ENCODE measurements at places on chromosomes 1 and 21.

DNA sequence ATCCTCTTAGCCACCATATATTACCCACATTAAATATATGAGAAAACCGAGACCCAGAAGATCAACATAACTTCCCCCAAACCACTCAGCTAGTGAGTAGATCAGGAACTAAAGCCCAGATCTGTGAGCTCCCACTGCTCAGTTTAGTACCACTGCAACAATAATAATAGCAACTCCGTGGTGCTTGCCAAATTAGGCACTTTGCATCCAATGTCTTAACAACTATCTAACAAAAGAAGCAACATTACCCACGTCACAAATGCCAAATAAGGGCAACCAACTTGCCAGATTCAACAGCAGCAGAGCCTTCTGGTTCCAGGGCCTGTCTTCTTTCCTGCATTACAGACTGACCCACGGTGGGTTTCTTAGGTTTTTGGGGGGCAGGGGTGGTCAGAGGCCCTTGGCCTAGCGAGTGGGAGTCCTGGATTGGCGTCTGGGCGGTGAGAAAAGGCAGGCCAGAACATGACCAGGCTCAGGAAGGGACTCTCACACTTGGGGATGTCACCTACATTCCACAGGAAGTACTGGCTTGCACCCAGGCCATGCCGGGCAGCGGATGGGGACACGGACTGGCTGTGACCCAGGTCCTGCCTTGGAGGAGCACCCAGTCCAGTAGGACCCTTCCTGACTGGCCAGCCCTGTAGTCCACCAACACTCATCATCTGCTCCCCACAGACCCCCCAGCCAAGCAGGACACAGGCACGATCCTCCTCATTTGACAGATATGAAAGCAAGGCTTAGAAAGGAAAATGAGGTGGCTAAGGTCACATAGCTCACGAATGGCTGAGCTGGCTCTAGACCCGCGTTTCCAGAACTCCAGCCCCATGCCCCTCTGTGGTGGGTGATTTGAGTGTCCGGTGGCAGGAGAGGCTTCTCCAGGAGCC, 4.6 kb downstream of the HCRTR1 start:
- no peak for DNase-seq

- no peak for DNase-seq
Measured at GRCh38 chr1:6087377-6087772, 41.7 kb downstream of the KCNAB2 start.

DNA sequence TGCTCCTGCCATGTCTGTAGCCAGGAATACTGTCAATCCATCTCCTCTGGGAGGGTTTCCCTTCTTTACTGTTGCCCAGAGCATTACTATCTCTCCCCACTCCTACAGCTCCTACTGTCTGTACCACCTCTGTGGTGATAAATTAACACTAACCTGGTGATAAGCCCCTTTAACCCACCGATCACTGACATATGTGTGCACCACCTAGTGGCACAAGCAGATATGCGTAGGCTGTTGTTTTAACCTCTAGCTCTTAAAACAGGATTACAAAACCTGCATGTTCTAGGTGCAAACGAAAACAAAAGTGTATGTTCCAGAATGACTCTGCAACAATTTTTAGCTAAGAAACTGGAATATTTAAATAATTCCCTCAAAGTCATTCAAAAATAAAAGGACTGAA, 93.9 kb upstream of the BEND5 start:
- no peak for DNase-seq

DNA sequence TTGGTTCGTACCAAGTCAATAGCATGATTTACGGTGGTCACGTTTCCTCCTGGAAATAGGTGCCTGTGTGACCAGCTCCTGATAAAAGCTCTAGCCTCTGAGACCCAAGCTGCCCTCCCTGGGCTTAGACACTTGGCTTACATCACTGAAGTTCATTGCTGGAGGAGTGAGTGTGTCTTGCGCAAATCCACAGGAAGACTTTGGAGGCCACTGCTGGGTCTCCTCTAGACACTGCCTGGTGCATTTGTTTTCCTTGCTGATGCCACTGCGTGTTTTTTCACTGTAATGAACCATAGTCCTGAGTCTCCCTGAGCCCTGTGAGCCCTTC, 230.6 kb downstream of the DSCAM start:
- no peak for DNase-seq

DNA sequence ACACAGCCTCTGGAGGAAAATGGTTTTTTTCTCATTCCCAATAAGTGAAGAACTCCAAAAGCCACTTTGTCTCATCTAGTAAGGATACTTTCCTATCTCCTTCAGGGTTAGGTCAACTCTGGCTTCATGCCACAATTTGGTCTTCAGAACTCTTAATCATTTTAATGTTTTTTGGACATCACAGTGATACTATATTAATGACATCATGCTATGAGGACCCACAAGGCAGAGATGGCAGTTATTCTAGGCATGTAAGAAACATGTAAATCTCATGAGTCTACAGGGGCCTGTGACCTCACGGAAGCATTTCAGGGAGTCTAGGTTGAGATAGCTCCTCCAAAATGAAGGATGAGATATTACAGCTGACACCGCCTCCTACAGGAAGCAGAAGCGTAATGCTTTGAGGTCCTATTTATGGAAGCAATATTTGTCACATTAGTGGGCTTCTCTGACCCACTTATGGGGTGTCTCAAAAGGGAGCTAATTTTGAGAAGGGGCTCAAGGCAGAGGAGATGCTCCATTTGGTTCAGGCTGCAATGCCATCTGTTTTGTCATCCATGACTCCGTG, 5.0 kb upstream of the GPR137B start:
- no peak for DNase-seq

DNA sequence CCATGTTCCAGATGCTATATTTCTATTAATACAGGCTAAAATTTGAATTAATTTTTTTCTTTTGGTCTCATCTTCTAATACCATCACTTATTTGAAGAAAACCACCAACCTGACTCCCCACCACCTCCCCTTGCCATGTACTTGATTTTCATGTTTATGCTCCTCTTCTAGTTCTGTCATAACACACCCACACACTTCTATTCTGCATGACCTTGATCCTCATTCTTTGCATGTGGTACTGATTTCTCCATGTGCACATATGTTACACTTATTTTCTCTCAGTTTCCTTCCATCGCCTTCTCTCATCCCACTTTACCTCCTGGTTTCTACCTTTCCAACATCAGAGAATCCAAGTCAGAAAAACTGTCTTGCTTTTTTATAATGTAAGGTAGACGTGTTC, 78.9 kb upstream of the ARID1A start:
- no peak for DNase-seq

- no peak for DNase-seq
Measured at GRCh38 chr1:27339213-27339612, 2.6 kb upstream of the SYTL1 start.

DNA sequence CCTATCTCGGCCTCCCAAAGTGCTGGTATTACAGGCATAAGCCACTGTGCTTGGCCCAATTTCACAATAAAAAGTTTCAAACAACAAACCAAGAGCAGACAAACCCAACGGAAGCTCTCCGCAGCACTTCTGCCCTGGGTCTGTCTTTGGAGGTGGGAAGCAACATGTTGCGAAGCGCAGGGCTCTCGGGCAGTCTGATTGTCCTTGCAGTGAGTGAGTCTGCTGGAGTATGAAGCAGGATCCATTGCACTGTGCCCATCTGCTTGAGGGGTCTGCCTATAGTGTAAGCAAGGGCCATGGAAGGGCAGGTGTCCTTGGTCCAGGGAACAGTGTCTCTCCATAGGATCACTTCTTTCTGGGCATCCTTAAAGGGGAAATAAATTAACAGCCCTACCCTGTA, 14.6 kb upstream of the PARP1 start:
- DNase-seq = no peak

DNA sequence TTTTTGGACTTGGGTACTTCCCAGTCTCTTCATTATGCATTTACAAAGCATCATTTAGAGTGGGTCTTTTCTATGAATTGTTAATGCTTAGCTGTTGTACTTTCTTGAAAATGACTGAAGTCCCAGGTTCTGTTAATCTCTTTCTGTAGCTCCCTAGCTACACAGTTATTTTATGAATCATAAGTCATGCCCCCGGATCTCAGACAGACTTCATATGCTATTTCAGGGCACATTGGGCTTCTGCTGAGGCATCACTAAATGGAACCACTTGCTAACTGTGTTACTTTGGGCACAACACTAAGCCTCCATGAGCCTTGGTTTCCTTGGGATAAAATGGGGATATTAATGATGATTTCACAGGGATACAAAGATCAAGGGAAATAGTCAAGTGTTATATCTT, 55.5 kb upstream of the RBM15 start:
- DNase-seq = no peak

GRCh38 chr1:180842052-180842451, 70.6 kb upstream of the KIAA1614 start:
- no peak for DNase-seq

GRCh38 chr21:34775793-34776192, 107.0 kb downstream of the CLIC6 start:
- no peak for DNase-seq

- no peak for DNase-seq
Measured at GRCh38 chr1:3732434-3733093, 19.7 kb upstream of the CCDC27 start.

DNA sequence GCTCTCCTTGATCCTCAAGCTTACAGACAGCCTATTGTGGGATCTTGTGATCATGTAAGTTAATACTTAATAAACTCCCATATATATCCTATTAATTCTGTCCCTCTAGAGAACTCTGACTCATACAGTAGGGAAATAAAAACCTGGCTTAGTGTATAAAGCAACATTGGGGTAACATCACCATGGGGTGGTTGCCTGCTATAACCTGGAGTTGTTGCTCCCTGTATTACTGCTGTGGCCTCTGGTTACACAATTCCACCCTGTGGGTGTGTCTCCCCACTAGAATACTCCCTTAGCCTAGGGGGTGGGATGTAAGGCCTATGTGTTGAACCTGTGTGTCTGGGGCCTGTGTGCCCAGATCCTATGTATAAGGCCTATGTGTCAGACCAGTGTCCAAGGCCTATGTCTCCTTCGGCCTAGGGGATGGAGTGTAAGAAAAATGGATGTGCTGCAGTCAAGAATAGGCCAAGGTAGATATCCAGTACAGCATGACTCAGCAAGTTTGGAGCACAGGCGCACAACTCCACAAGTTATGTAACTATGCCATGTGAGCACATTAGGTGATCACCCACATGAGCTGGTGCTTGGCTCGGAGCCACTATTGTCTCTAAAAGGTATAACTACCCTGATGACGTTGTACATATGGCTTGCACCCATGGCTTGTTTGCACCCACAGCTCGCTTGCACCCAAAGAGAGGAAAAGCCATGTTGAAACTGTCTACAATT, 96.8 kb upstream of the C1orf21 start:
- no peak for DNase-seq

DNA sequence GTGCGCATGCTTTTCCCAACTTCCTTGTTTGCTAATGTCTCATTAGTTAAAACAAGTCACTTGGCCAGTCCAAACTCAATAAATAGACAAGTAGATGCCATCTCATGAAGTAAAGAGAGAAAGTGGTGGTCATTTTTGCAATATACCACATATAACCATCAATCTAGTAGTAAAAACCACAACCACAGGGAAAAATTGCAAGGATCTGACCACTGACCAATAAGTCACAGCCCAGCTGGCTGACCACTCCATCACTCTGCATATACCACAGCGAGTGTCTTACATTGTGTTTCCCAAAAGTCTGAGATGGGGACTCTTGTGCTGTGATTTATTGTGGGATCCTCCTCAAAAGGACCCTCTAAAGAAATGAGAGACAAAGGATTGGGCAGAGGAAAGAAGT, 76.0 kb downstream of the FH start:
- no peak for DNase-seq

GRCh38 chr1:226568077-226568831, 19.7 kb downstream of the STUM start:
- no peak for DNase-seq

DNA sequence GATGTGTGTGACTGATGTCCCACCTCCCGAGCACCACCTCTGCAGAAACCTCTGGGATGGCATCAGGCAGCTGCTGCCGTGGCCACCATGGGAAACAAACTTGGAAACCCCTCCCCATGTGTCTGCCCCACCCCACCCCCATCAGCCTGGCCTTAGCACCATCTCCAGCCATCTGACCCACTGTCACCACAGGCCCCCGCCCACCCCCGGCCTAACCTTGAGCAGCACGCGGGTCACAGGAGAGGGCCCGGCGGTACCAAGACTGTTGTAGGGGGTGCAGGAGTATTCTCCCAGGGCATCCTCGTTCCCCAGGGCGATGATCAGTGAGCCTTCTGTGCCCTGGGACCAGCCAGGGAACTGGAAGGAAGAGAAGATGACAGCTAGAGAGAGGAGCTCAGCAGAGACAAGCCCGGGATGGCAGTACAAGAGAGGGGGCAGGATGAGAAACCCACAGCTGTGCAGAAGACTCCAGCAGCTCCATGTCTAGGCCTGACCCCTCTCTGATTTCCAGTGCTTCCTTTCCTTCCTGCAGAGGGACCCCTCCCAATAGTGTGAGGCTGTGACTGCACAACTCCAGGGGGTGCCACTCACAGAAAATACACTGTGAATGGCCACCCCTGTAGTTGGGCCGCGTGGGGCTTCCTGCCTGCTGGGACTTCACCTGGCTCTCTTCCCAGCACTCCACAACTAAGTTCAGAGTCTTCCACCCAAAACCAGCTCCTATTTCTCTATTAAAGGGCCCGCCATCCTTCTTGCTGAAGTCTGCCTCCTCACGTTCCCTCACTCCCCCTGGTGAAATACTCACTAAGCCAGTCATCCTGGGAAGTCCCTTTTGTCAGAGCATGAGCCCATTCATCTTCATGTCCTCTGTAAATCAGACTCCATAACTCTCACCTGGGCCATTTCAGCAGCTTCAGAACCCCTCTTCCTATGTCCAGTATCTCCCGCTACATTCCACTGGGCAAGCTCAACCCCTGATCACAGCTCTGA, 7.3 kb upstream of the TAGLN2 start:
- DNase-seq = no peak

- no peak for DNase-seq
Measured at GRCh38 chr1:228923973-228924686, 188.9 kb downstream of the RHOU start.

GRCh38 chr1:243287652-243288051, 31.8 kb downstream of the SDCCAG8 start:
- DNase-seq = no peak

GRCh38 chr1:214808845-214809460, 206.0 kb downstream of the CENPF start:
- DNase-seq = no peak

- no peak for DNase-seq
Measured at GRCh38 chr1:22221233-22221780, 78.4 kb upstream of the WNT4 start.

DNA sequence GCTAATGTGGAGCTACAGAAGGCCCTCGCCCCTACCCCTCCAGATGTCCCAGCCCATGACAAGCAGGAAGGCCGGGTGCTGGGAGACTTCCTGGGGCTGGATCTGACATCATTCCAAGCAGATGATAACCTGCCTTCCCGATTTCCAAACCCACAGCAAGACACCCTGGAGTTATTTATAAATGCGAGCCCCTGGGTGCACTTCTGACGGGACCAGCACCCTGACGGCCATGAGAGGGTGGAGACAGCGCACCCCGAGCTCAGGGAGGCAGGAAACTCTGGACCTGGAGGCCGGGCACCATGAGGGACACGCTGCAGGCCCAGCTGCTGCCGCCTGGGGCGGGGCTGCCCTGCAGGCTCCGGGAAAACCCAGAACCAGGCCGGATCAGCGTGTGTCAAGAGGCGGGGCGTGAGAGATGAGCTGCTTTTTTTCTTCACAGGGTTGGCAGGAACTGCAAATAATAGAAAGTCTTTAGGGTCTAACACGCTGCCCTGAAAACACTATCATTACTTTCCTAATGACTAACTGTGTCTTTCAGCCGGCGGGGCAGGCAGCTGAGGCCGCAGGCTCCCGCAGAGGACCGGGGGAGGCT, 2.5 kb upstream of the PCBP3 start:
- no peak for DNase-seq

Data from stimulated activated CD4-positive, alpha-beta T cell treated with anti-CD3 and anti-CD28 coated beads, Interleukin-2, amount 100 ng/mL, for 4 hours (primary cell).